Activated CD4-positive, alpha-beta memory T cell treated with anti-CD3 and anti-CD28 coated beads, Interleukin-2, amount 10 ng/mL, durations not matched to agents 7 days and 5 days (primary cell): ENCODE measurements at places on chromosomes 2 and 18. TPM values are rescaled to one million over a fixed set of nuclear protein-coding genes. Genes with fewer than 3 reads are reported as not detected.

DNA sequence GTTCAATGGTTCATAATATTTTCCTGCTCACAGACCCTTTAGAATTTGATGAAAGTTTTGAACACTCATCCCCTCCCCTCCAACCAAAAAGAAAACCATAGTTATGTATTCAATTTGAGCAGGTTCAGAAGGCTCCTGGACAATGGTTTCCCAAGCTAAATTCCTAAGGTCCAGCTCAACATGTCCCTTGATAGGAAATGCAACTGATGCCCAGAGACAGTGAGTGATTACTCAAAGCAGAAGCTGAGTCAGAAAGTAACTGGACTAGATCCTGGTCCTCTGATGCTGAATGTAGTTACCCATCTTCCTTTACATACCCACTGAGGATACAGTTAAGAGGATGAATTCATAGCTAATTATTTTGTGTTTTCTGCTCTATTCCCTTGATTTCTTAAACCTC lies 218.9 kb upstream of the NCKAP5 start:
- no peak overlapping the region for H3K27ac ChIP-seq
- DNase-seq: no peak
- no peak overlapping the region for H3K4me3 ChIP-seq
- H3K27me3 ChIP-seq: peaks cover 4% of the 10 kb centered on the region
- no peaks in the 10 kb centered on the region for H3K36me3 ChIP-seq
- no peaks in the 10 kb centered on the region for H3K4me1 ChIP-seq

The MOGAT1 gene
- not detected for total RNA-seq

The KCNG2 gene
- total RNA-seq: not detected

The CHRNA1 gene
- not detected for total RNA-seq

- no peaks in the 10 kb centered on the region for H3K27me3 ChIP-seq
- H3K4me1 ChIP-seq: peaks cover 37% of the 10 kb centered on the region
- no peak for DNase-seq
- peaks cover 54% of the 10 kb centered on the region for H3K36me3 ChIP-seq
- no peak overlapping the region for H3K4me3 ChIP-seq
Measured at GRCh38 chr2:10161206-10161931, 38.8 kb downstream of the RRM2 start.

GRCh38 chr2:190533968-190534309 lies 583 bp downstream of the NEMP2 start:
- H3K4me3 ChIP-seq: peak overlapping the region; percentile 83
- no peaks in the 10 kb centered on the region for H3K27me3 ChIP-seq

DNA sequence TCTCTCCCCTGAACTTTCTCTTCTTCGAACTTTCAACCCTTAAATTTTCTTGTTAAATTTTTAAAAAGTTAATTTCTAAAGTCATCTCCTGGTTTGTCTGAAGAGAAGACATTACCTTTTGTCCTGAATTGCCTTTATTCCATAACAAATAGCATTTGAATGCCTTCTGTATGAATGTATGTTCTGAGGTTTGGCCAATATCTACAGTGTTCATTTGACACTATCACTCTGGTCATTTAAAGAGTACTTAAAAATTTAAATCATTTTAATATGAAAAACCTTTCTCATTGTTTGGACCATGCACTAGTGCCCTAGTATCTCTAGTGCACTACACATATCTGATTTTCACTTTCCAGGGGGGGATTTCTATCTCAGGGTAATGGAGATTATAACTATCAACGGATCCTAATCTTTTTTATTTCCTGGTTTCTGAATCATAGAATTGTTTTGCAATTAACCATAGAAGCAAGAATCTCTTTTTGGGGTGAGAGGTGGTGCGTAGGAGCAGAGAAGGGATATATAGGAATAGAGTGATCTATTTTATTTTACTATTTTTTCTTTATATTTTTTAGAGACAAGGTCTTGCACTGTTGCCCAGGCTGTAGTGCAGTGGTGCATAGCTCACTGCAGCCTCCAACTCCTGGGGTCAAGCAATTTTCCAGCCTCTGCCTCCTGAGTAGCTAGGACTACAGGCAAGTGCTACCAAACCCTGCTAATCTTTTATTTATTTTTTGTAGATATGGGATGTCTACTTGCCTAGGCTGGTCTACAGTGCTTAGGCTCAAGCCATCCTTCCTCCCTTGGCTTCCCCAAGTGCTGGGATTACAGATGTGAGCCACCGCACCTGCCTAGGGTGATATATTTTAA lies 25.5 kb downstream of the TANC1 start:
- no peak overlapping the region for H3K4me3 ChIP-seq
- no peaks in the 10 kb centered on the region for H3K36me3 ChIP-seq
- DNase-seq: no peak
- H3K4me1 ChIP-seq: no peaks in the 10 kb centered on the region
- no peak overlapping the region for H3K27ac ChIP-seq

The SLC9A4 gene
- total RNA-seq: 0.10 TPM

DNA sequence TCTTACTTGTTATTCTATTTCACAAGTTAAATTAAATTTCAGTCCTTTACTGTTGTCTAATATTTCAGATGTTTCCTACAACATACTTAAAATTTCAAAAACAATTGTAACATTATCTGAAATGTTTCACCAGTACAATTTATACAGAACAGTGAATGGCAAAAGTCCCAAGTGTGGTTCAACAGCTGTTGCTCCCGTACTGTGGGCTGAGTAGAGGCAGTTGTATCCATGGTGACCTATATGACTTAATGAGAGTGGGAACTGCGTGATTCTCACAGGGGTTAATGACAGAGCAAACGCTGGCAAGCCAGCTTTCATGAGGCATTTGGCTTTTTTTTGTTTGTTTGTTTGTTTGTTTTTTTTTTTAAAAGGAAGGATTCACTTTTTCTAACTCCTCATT lies 5.3 kb upstream of the PLCL1 start:
- DNase-seq: no peak
- H3K4me1 ChIP-seq: peaks cover 8% of the 10 kb centered on the region
- peaks cover 27% of the 10 kb centered on the region for H3K27me3 ChIP-seq
- H3K36me3 ChIP-seq: no peaks in the 10 kb centered on the region

GRCh38 chr2:165678882-165679281 lies 115.2 kb downstream of the GALNT3 start:
- no peaks in the 10 kb centered on the region for H3K27me3 ChIP-seq
- H3K4me1 ChIP-seq: no peaks in the 10 kb centered on the region
- no peak overlapping the region for H3K4me3 ChIP-seq
- H3K36me3 ChIP-seq: no peaks in the 10 kb centered on the region
- DNase-seq: no peak

- H3K36me3 ChIP-seq: no peaks in the 10 kb centered on the region
- H3K27me3 ChIP-seq: peaks cover 30% of the 10 kb centered on the region
- H3K4me3 ChIP-seq: no peak overlapping the region
- no peak overlapping the region for H3K27ac ChIP-seq
Measured at GRCh38 chr2:38170067-38170466, 94.1 kb upstream of the CYP1B1 start.

The TCF7L1 gene
- not detected for total RNA-seq

The ABCB6 gene
- total RNA-seq: 17.9 TPM

- H3K4me1 ChIP-seq: no peaks in the 10 kb centered on the region
- no peak for DNase-seq
- no peaks in the 10 kb centered on the region for H3K36me3 ChIP-seq
- H3K4me3 ChIP-seq: no peak overlapping the region
Measured at GRCh38 chr2:207437136-207437523, 92.6 kb upstream of the CREB1 start.

The RANBP2 gene
- 51.1 TPM for total RNA-seq

DNA sequence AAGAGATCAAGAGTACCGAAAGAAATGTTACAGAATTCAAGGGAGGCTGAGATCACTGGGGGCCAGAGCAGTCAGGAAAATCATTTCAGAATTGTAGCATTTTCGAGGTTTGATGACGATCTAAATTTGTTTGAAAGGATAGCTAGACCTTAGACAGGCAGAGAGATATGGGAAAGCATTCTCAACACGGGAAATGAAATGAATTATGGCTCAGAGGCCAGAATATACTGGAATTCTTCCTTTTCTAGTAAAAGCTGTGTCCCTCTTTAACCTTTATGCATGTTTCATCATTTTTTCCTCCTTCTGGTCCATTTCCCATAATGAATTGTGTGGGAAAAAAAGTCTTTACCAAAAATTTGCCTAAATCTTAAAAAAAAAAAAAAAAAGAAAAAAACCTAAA lies 78.8 kb downstream of the NABP1 start:
- no peak overlapping the region for H3K4me3 ChIP-seq
- no peaks in the 10 kb centered on the region for H3K36me3 ChIP-seq
- peaks cover 6% of the 10 kb centered on the region for H3K4me1 ChIP-seq
- no peak overlapping the region for H3K27ac ChIP-seq

- no peak for DNase-seq
- H3K27me3 ChIP-seq: no peaks in the 10 kb centered on the region
- no peak overlapping the region for H3K27ac ChIP-seq
Measured at GRCh38 chr2:103161456-103162289, 399.8 kb downstream of the TMEM182 start.

DNA sequence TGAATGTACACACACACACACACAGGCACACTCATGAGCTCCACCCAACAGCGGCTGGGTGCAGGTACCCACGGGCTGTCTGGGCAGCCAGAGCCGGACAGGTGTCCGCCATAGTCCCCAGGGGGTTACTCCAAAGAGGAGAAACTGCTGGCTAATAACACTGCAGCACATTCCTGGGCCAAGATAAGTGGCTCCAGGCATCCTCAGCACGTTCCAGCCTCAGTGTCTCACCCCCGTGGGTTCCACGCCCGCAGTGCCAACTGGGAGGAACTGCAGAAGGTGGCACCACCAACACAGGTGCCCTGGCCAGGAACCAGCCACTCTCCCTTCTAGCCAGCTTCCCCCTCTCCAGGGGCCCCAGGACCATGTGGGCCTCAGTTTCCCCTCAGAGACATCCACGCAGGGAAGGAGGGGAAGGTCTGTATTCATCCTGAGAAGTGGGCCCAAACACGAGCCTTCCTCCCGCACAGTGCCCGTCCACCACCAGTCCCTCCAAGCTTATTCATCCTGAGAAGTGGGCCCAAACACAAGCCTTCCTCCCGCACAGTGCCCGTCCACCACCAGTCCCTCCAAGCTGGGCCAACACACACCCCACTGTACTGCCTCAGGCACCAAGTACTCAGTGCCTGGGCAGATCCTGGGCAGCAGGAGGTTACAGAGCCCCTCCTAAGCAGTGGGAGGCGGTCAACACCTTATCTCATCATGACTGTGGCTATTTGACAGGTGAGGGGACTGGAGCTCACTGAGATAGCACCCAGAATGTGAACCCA lies 47.6 kb downstream of the TNS1 start:
- H3K36me3 ChIP-seq: no peaks in the 10 kb centered on the region
- H3K27ac ChIP-seq: no peak overlapping the region
- no peaks in the 10 kb centered on the region for H3K27me3 ChIP-seq
- H3K4me3 ChIP-seq: no peak overlapping the region
- H3K4me1 ChIP-seq: no peaks in the 10 kb centered on the region
